Stimulated activated CD4-positive, alpha-beta T cell treated with anti-CD3 and anti-CD28 coated beads, Interleukin-1b, Interleukin-23, amount 100 ng/mL, for 1 hour (primary cell): ENCODE measurements at places on chromosomes 16 and 17.

GRCh38 chr16:25941800-25942499 is 250.2 kb downstream of the HS3ST4 start:
- DNase-seq = no peak

DNA sequence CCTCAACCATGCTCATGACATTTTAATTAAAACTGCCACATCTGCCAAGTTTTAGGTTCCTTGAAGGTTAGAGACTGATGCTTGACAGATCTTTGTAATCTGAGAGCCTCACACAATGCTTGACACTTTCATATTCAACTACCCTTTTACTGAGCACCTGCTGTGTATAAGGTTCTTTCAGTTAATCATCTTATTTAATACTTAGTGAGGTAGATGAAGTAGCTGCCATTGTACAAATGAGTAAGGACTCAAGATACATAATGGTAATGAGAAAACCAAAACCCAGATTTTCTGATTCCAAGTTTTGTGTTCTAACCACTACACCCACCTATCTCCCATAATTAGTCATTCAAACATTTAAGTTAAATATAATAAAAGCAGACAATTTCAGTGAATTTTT is 35.4 kb upstream of the ARL6IP1 start:
- DNase-seq = no peak

DNA sequence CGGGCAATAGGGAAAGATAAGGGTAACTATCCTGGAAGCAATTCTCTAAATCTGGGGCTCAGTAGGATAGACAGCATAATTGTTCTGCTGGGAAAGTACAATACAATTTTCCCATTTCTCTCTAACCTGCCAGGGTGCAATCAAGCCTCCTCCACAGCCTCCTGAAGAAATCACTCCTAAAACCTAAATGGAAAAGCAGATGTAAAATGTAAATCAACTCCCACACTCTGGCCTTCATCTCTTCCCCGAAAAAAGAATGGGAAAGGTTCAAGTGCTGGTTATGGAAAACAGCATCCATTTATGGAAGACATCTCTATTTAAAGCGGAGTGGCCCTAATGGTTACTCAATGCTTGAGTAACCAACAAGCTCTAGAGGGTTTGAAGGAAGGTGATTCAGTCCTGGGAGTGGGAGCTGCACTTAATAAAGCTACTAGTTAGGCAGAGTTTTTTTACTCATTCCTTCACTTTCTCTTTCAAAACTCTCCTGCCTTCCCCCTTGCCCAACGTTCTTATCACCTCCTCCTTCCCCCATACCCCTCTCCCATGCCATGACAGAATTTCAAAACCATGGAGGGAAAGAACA is 5.1 kb downstream of the MMD start:
- DNase-seq = no peak

GRCh38 chr17:59631276-59631675 is 11.6 kb downstream of the CLTC start:
- DNase-seq = no peak

DNA sequence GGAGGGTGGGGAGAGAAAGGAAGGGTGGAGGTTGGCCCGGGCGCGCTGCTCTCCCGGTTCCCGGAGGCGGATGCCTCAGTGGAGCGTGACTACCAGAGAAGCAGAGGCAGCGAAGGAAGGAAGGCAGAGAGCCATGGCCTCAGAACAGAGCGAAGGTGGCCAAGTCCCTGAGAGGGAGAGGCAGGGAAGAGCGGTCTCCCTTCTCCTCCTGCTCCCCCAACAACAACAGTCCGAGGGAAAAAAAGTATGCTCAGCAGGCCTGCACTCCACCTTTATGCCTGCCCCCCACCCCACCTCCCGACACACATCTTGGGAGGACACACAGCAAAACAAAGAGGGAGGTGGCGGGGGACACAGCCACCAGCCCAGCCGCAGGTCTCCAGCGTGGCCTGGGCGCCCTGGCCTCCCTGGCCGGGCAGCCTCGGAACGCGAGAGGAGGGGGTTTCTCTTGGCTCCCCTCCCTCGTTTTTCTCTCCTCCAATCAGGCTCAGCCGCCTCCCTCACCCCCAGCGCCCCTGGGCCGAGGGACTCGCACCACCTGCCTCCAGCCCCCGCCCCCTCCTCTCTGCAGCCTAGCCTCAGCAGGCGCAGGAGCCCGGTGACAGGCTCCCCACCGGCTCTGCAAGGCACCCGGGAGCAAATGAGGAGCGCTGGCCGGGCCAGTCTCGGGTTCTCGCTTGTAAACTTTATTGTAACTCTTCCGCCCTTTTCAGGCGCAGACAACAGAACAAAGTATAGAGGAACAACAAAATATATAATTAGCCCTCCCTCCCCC is 1.1 kb upstream of the HOXB7 start:
- no peak for DNase-seq

- DNase-seq = peak; percentile 40
These were observed 20.1 kb upstream of the KRT19 start for GRCh38 chr17:41547921-41548843.

DNA sequence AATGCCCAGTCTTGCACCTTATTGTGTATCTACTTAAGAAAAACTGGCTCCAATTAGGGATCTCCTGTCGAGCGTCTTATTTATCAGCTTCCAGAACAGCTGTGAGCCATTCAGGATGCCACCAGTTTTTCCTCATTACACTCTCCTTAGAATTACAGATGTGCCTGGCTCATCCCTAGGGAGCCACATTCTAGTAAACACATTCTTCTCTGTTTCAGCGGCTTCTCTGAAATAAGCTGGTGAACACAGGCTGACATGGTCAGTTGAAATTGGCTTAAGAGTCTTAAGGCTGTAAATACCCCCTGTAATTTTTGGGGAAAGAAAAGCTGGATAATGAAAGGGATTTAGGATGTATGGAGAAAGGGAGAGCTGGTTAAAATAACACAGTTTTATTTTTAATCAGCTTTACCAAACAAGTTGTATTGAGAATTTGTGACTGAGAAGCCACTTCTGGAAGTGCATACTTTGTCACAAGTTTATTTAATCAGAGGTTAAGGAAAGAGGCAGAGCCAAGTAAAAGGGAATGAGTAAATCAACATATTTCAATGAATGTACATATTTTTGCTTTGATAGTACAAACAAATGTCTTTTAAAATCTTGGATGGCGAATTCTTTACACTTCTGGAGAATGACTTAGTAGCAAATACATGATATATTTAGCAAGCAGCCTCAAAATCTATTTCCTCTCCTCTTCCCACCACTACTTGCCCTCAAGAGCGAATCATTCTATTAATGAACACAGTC is 562.0 kb upstream of the GOT2 start:
- DNase-seq = no peak

GRCh38 chr16:25210758-25211157 is 6.0 kb upstream of the AQP8 start:
- DNase-seq = no peak

- DNase-seq = no peak
These were observed 16.7 kb downstream of the ANKRD40 start for GRCh38 chr17:50690887-50691549.

DNA sequence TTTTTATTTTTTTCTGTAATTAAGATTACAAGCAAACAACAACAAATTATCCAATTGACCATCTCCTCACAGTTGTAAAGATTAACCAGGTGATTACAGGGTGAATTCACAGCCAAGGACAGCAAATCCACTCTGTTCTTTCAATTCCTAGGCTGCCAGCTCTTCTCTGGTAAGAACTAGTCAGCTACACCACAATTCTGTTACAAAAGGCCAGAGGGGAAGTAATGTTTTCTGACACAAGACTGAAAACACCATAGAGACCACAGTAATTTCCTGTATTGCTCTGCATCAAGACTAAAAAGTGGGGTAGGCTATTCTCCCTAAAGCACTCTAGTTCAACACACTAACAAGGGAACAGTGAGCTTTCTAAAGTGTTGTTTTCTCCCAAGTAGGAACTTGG is 10.6 kb downstream of the CA10 start:
- no peak for DNase-seq

DNA sequence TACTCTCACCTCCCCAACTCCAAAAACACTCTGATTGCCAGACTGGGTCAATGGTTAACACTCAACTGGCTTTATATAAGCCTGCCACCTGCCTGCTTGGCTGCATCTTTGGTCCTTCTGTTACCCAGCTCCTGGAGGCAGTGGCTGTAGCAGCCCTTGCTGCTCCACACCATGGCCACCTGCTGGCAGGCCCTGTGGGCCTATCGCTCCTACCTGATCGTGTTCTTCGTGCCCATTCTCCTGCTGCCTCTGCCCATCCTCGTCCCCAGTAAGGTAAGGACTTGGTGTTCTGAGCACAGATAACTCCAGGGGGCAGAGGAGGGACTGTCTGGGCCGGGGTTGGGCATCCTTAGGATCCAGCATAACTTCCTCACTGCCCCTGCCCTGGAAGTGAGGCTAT is at the start of gene SLC13A2:
TSS of gene SLC13A2 (plus strand) at position 103 of the 400 bp plus-strand sequence. CDS start at position 172, 69 bp downstream.
- no peak for DNase-seq

GRCh38 chr16:59385491-59385890 is 651.4 kb upstream of the GOT2 start:
- DNase-seq = no peak

- no peak for DNase-seq
These were observed 12.7 kb downstream of the MMP15 start for GRCh38 chr16:58038219-58038641.

DNA sequence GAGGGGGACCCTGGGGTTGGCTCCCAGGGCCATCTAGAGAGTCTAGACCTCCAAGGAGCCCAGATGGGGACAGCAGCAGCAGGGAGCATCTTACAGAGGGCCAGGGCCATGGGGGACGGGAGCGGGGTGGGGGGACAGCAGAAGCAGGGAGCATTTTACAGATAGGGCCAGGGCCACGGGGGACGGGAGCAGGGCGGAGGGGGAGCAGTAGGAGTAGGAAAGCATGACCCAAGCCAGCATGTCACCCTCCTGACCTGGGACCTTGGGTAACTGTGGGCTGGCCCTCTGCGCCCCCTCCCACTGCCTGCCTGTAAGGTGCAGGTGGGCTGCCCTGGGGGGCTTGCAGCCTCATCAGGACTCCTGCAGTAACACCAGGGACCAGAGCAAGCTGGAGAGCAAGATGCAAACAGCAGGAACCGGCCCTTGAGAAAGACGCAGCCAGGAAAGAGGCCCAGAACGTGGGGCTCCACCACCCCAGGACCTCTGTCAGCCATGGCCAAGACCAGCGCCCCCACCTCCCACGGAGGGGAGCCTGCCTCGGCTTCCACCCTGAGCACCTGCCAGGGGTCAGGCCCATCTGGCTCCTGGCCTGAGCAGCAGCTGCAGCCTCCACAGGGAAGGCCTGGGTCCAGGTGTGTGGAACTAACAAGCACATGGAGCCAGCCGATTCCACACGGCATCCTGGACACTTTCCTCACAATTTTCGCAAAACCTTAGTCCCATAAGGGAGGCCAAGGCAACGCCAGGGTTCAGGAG is 2.4 kb downstream of the ZNF598 start:
- DNase-seq = no peak

- DNase-seq = no peak
These were observed 30.4 kb downstream of the ABCA10 start for GRCh38 chr17:69198238-69198637.
